ENCODE measurements at places on chromosomes 7 and 10.

- DNase-seq, result no peak
These were observed 20.9 kb downstream of the SLC25A13 start for GRCh38 chr7:96300986-96301385.

DNA sequence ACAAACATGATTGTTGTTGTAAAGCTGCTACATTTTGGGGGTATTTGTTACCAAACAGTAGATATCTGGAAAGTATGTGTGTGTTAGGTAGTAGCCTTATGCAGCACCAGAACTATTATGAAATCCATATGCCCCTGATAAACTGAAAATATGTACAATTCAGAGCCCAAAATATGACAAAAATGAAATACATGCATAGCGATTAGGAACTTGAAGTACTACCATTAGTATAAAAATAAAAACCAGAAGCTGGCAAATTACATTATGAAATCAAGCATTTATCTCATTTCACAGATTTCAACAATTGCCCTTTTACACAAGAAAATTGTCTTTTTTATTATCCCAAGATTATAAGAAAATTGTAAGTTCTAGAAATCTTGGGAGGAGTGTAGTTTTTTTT is 33.9 kb downstream of the SLC26A5 start:
- no peak for DNase-seq

DNA sequence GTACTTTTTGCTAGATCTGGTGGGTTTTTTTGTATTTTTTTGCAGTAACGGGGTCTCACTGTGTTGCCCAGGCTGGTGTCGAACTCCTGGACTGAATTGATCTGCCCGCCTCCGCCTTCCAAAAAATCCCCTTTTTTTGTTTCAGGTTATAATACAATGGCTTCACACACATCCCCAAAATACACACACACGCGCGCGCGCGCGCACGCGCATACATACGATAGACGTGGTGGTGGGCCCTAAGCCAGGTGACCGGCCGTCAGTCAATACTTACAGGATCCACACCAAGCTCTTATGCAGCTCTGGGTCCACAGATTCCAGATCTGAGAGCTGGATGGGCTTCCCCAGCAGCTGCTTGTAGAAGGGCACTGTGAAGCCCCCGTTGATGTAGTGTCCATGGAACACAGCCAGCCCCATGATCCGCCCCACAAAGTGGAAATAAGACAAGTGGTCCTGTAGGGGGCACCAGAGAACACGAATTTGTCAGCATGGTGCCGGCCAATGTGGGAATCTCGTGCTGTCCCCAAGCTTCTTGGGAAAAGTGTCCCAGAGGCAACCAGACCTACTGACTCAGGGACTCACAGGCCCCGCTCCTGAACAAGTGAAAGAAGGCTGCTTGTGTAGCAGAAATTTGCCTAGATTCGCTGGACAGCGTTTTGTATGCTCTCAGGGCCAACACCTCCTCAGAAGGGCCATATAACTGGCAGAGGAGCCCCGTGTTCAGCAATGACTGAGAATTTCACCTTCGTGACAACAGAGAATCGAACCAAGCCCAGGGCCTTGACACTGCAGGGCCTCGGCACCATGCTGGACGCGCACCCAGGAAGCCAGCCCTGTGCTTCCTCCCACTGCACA is 103.6 kb downstream of the SMURF1 start:
- DNase-seq, result peak; percentile 67

- no peak for DNase-seq
These were observed 181.9 kb downstream of the USP6NL start for GRCh38 chr10:11429439-11430052.

- no peak for DNase-seq
These were observed 12.9 kb downstream of the AGK start for GRCh38 chr7:141563956-141564623.

GRCh38 chr7:30285536-30286284 is 1.3 kb downstream of the ZNRF2 start:
- peak; percentile 37 for DNase-seq

- no peak for DNase-seq
These were observed 21.2 kb upstream of the LRRC4 start for GRCh38 chr7:128052404-128052803.

- peak; percentile 49 for DNase-seq
These were observed 61.0 kb upstream of the AOAH start for GRCh38 chr7:36784991-36785940.

GRCh38 chr7:47254081-47254977 is 327.6 kb downstream of the TNS3 start:
- DNase-seq, result peak; percentile 7

GRCh38 chr7:156106107-156106426 is 293.8 kb upstream of the SHH start:
- no peak for DNase-seq

- no peak for DNase-seq
These were observed 188.0 kb downstream of the PPP1R9A start for GRCh38 chr7:95095259-95095965.

DNA sequence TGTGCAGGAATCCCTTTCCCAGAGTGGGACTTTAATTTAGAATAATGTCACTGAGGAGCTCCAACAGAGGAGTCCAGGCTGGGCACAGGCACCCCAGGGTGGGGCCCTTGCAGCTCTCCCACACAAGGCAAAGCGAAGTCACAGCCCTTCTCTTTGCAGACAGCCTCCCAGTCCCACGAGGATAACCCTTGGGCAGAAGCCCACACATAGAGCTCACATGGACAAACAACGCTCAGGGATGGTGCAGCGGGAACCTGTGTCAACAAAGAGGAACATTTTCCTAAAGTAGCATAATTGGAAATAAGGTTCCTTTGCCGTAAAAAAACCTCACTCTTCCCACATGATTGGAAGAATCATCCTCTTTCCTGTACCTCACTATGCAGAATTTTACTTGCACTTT is 29.3 kb upstream of the GGCT start:
- DNase-seq, result no peak

DNA sequence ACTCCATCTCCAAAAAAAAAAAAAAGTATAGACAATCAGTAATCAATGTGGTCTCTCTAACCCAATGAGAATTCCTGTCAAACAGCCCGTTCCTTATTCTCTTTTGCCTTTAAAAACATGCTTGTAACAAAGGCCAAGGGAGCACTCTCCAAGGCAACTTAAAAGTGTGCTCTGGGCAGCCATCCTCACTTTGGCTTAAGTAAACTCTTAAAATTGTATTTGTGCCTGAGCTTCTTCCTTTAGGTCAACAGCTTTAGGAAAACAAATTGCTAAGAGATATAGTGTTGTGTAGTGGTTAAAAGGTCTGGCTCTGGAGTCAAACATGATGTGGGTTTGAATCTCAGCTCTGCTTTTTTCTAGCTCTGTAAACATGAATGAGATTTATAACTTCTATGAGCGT is 13.9 kb upstream of the EPC1 start:
- DNase-seq, result no peak

GRCh38 chr10:8056871-8057331 is 2.4 kb downstream of the GATA3 start:
- peak; percentile 56 for DNase-seq

- no peak for DNase-seq
These were observed 248.2 kb upstream of the TCF7L2 start for GRCh38 chr10:112701878-112702255.

DNA sequence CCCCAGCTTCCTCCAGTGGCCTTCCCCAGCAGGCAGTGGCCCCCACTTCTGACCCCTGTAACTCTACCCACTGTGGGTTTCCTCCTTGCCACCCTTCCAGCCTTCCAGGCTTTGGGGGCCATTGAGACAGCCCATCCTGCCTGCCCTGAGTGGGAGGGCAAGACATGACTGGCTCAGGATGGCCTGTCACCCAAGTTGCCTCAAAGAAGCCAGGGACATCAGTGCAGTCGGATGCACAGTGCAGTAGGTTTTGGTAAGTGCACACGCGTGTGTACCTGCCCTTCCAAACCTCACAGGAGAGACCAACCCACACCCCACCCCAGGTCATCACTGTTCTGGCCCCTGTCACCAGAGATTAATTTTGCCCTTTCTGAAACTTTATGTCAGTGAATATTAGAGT is 22.7 kb downstream of the ZMIZ2 start:
- DNase-seq, result no peak

Measured in activated CD4-positive, alpha-beta T cell treated with anti-CD3 and anti-CD28 coated beads for 4 hours (primary cell).